ENCODE measurements at places on chromosomes 6 and 20.

GRCh38 chr6:71203206-71203605 is 85.4 kb upstream of the OGFRL1 start:
- DNase-seq, result no peak

DNA sequence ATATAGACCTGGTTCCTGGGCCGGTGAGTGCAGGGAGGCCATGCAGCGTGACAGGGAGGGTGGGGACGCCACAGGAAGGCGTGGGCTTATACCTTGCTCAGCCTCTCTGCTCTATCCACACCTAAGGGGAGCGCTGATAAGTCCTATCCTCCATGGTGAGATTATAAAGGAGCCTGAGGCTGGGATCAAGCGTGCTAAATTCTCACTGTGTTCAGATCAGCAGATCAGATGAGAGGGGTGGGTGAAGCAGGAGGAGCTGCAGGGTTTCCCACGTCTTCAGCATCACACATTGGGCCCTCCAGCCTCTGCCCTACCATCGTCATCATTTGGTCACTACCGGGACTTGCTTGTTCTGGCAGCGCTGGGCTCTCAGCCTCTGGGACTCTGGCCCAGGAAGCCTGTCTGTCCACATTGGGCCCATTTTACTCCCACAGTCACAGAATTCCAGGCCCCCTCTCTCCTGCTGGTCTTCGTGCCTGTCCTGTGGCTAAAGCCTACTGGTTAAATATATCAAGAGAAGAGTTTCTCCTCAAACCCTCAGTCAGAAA is 29.1 kb upstream of the PDE10A start:
- DNase-seq, result no peak

- no peak for DNase-seq
These were observed at the start of gene SLC35F1 for GRCh38 chr6:117906958-117907600. Gene SLC35F1 (plus strand): TSS chr6:117907264.

GRCh38 chr6:107555449-107555848 is 65.5 kb downstream of the SOBP start:
- no peak for DNase-seq

DNA sequence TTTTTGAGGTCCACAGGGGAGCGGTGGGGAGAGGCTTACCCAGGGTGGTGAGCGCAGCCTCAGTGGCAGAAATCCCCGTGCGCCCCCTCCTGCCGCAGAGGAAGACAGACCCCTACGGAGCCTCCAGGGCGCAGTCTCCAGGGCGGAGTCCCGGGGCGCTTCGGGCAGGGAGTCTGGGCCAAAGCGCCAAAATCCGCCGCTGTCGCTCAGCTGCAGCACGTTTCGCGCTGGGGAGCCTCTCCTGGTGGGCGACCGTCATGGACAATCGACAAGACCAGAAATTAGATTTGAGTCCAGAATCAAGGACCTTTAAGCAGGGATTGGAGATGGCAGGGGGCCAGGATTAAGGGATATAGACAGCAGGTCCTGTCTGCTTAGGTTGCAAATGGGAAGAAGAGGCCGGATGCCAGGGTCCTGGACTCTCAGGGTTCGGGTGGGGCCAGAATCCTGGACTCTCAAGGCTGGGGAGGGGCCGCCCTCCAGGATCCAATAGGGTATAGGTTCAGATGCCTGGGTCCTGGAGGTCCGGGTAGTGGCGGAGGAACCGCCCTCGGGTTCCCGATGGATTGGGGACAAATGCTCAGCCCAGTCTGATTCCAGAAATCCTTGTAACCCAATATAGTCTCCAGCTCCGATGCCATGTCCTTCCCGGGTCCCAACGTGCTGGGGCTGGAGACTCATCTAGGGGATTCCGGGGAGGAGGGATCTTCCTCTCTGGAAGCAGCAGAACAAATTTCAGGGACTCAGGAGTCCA is 7.9 kb upstream of the HLA-E start:
- no peak for DNase-seq

DNA sequence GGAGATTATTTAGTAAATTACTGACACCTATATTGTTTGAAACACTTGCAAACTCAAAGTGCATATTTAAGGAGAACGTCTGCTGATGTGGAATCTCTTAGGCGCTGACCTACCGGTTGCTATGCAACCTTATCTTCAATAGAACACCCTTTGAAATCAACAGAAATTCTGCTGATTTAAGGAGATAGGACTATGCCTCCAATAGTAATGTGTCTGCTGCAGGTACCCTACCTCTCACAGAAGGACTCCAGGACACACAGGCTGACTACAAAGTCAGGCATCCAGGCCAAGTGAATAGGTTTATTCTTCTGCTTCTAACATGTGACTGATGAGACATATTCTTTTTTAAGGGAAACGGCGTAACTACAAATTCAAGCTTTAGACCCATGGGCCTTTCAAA is 311.7 kb downstream of the CBLN4 start:
- DNase-seq, result no peak

GRCh38 chr6:151036869-151037680 is 171.6 kb downstream of the MTHFD1L start:
- no peak for DNase-seq

DNA sequence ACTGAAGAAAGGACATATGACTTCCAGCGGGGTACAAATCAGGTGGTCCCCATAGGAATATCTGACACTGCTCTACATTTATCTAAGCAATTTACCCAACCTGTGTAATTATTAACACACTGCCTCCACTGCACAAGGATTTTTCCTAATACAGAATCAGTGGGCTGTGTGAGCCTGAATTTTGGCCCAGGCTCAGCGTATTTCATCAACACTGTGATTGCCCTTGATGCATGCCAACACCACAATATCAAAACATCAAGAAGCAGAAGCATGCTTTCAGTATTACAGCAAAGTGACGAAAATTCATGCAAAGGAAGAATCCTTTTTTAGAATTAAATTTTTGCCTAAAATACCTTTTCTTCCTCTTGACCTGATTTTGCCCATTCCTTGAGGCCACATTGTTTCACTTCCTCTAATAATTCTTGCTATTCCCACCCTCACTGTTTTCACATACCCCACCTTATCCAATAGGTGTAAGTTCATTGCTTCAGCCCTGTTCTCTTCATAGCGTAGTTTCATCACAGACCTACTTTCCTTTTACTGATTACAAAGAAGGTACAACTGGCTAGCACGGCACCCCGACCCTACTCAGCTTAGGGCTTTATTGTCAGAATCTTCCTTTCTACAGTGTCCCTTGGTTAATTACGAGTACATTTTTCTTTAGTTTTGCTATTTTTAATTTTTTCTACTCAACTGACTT is 83.7 kb upstream of the PTCHD4 start:
- no peak for DNase-seq

- DNase-seq, result no peak
These were observed 385.7 kb downstream of the GRIK2 start for GRCh38 chr6:101779051-101779844.

All from activated CD8-positive, alpha-beta memory T cell treated with anti-CD3 and anti-CD28 coated beads for 1 hour (primary cell).